Activated T-helper 1 cell treated with Interleukin-2 at 50 U/mL for 16 hours (primary cell): ENCODE measurements at places on chromosomes 5 and 9.

GRCh38 chr9:119961774-119962424 is 592.7 kb upstream of the BRINP1 start:
- no peak for DNase-seq

DNA sequence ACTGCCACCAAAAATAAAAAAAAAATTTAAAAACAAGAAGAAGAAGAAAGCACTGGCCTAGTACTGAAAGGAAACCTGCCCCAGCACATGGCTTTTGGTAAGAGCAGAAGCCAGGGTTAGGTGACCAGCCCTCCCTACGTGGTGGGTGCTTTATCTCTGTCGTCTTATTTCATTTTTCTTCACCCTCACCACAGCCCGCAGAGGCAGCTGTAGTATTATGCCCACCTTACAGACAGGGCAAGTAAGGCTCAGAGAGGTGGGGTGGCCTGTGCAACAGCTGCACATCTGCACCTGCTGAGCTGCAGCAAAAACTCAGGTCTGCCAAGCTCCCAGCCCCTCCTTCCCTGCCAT is 140.8 kb upstream of the LMX1B start:
- no peak for DNase-seq

- no peak for DNase-seq
Measured at GRCh38 chr5:68534131-68534940, 318.8 kb downstream of the PIK3R1 start.

DNA sequence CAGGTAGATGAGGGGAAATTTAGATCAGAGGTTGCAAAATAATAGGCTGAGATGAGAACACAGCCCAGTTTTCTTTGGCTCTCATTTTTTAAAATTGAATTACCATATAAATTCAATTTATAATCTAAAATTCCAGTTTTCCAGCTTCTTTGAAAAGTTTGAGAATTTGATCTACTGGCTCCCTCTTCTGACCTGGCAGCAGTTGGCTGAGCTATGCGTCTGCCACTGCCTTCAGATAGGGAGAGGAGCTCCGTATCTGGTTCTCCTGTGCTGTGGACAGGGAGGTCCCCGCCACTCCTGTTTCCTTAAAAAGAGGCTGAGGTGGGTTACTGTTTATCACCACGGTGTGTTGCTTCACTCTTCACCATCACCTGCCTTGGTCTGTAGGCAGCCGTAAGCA is 103.7 kb downstream of the ARHGAP26 start:
- DNase-seq = no peak

- no peak for DNase-seq
Measured at GRCh38 chr5:99019254-99019653, 90.4 kb upstream of the CHD1 start.

DNA sequence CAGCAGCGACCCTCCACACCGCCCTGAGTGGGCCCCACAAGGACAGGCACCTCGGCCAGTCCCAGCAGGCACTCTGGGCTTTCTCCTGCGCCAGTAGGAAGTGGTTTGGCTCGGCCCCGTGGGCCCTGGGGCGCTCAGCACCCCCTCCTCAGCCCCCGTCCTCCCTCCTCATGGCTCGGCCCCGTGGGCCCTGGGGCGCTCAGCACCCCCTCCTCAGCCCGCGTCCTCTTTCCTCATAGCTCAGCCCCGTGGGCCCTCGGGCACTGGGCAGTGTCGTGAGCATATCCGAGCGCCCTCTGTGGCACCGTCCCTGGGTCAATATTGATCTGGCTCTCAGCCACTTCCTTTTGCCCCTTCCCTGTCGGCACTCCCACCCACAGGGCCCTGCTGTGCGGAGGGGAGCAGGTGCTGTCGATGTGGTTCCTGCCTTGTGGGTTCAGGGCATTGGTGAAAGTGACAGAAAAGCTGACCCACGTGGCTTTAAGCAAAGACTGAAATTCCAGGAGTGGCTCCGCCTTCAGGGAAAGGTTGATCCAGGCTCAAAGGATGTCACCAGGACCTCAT is 5.5 kb upstream of the SCGB3A1 start:
- DNase-seq = no peak

DNA sequence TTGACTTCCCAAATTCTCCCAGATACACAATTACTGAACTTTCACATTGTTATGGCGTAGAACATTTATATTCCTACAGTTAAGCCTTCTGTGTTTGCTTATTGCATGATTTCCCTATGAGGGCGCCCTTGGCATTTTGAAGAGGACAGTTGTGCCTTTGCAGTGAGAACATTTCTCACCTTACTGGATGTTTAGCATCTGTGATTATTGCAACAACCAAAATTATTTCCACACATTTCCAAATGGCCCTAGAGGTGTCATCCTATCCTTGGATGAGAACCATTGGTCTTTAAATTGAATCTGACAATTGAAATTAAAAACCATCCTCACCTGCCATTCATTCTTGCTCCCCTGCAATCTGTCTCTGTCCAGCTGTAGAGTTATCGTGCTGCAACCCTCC is 104.0 kb downstream of the MAMDC2 start:
- no peak for DNase-seq
